A549 treated with AZD2906 at 1 μM for 4 hours (cell line): ENCODE measurements at places on chromosomes 1 and 21. TPM values are rescaled to one million over a fixed set of nuclear protein-coding genes. Genes with fewer than 3 reads are reported as not detected.

LMOD1 gene
- not detected in 5 replicates for total RNA-seq

FOXO6 gene
- total RNA-seq = 0.42 to 1.0 TPM (median 0.96 TPM) in 5 replicates

SMIM1 gene
- total RNA-seq = 0.89 to 2.2 TPM (median 1.5 TPM) in 5 replicates

DNASE2B gene
- 0.06 TPM in 1 of 5 replicates, not detected in the others for total RNA-seq

NTMT2 gene
- total RNA-seq = not detected in 5 replicates

RNU1-1 gene
- 4.0 to 44.9 TPM (median 4.2 TPM) in 4 of 5 replicates, not detected in the other for total RNA-seq
